ENCODE measurements at places on chromosomes 2 and 18.

- DNase-seq: no peak
These were observed 262.6 kb downstream of the NYAP2 start for GRCh38 chr2:225662101-225662500.

DNA sequence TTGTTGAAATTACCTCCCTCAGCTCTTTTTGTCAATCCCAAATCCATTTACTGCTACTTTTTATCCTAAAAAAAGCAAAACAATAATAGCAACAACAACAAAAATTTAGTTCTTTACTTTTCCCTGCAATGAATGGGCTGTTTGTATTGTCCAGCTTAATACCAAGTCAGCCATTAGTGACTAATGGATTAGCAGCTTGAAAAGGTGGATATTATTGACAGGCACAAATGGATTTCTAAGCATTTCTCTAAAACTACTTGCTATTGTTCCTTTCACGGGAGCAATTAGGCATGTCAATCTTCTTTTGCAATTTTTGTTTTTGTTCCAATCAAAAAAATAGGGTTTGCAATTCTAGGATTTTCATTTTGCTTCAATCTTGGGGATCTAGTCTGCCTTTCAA lies 32.1 kb upstream of the SPAG16 start:
- no peak for DNase-seq

GRCh38 chr2:26412091-26412673 lies 10.5 kb downstream of the DRC1 start:
- no peak for DNase-seq

GRCh38 chr2:145910416-145910815 lies 1390.5 kb upstream of the ZEB2 start:
- no peak for DNase-seq

DNA sequence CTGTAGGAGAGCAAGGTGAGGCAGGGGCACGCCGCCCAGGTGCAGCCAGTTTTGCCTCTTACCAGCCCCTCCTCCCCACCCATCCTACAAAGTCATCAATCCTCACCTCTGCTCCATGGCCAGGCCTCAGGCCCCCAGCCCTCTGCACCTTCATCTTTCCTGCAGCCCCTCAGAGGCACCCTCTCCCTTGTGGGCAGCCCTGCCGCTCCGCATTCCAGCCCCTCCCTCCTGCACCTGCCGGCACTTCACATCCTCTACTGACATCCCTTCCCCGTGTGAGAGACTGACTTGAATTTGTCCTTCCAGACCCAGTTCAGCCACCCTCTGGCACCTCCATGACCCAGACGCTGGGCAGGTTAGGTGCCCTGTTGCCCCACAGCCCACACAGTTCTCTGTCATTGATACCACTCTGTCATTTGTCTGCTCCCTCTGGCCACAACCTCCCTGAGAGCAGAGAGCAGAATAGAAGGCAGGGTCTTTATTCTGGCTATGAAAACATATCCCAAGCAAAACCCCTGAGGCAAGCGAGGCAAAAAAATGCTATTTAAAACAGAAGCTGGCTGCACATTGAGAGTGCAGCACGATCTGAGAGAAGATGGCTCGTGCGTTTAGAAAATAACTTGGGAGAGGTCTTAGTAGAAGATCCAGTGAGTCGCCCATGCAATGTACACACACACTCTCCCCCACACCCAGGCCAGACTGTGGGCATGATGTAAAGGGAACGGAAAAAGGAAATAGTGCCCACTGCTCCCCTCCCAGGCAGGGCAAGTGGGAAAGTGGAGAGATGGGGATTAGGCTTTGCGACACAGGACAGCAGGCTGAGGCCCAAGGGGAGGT lies 25.9 kb downstream of the SDC1 start:
- DNase-seq: no peak

DNA sequence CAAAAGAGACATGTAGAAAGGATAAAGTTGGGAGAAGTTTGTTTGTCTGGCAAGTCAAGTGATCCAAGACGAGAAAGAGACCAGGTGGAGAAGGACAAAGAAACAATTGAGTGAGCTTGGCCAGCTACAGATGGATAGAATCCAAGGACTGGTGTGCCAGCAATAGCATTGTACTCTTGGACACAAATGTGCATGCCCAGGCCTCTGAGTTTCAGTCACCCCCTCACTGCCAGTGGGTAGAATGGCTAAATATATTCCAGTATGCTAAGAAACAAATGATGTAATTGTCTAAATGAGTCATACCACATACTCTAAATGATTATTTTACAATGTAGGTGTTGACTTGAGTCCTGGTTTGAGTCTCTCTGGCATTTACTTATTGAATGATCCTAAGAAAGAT lies 881.3 kb downstream of the LRRTM4 start:
- DNase-seq: no peak

DNA sequence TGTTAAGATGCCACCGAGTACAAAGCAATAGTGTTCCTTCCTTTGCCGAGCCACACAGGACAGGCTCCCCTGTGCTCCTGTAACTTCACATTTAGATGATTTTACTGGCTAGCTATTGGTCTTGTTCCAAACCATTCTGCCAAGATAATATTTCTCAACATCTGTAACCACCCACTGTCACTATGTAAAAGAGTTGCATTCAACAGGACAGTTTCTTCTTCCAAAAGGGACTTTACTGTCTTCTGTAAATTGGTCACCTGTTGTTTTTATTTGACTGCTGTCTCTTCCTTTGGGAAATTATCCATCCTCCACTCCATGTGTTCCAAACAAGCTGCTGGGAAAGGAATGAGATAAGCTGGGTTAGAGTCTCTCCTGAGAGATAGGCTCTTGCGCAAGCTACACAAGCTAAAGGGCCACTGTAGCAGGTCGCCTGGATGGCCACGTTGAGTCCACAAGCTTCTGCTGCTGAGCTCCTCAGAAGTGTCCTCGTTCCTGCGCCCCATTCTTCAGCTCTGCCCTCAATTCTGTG lies 14.4 kb upstream of the BZW1 start:
- DNase-seq: no peak

GRCh38 chr2:56464613-56465012 lies 280.8 kb downstream of the CCDC85A start:
- no peak for DNase-seq

DNA sequence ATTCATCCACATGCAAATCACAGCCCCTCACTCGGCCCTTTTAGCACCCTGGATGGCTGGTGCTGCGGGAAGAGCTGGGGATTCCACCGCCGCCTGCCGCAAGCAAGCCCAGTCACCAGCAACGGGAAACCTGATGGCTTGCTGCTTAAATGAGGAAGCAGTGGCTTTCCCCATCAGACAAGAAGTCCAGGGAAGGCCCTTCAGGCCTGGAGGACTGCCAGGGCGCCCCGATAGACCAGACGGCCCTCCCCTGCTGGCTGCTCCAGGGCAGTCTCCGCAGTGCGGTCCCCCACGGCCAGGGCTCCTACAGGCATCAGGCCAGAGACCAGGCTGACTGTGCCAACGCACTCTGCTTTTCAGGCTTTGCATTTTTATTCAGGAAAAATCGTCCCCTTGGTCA lies 439.1 kb downstream of the EIPR1 start:
- no peak for DNase-seq

GRCh38 chr2:8574196-8575037 lies 107.4 kb upstream of the ID2 start:
- no peak for DNase-seq

GRCh38 chr2:197108758-197109157 lies 182.3 kb upstream of the PGAP1 start:
- no peak for DNase-seq

Data from 8988T (cell line).